Stimulated activated CD8-positive, alpha-beta memory T cell treated with anti-CD3 and anti-CD28 coated beads, Interleukin-2, amount 100 ng/mL, for 1 hour (primary cell): ENCODE measurements at places on chromosomes 12 and 14.

DNA sequence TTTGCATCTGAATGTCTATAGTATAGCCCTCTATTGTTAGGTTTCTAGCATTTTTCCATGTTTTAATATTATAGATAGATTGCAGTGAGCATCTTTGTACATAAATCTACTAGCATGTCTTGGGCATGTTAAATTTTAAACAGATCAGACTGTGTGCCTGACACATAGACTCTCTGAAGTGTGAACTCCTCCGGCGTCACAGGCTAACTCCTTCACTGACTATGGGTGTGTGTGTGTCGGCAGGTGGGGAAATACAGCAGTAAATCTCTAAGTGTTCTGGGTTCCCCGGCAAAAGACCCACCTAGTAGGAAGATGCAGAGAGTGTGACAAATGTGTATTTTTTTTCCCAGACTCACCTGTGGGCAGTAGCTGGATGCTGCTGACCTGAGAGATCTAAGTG, 2.3 kb downstream of the VWF start:
- no peak for DNase-seq

DNA sequence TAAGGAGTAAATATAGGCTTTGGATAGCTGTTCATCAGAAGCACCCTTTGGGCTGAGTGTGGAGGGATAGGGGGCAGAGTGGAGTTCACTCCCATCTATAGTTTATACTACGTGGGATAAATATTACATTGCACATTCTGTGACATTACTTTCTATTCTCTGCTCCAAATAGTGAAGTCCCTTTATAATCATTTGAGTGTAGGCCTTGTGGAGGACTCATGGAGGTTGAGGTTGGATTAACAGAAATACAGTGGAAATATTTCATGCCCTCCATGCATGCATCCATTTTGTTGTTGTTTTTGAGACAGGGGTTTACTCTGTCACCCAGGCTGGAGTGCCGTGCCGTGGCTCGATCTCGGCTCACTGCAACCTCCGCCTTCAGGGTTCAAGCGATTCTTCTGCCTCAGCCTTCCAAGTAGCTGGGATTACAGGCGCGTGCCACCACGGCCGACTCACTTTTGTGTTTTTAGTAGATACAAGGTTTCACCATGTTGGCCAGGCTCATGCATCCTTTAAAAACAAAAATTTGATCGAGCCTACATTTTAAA, 1.4 kb downstream of the CHPT1 start:
- DNase-seq, result no peak

DNA sequence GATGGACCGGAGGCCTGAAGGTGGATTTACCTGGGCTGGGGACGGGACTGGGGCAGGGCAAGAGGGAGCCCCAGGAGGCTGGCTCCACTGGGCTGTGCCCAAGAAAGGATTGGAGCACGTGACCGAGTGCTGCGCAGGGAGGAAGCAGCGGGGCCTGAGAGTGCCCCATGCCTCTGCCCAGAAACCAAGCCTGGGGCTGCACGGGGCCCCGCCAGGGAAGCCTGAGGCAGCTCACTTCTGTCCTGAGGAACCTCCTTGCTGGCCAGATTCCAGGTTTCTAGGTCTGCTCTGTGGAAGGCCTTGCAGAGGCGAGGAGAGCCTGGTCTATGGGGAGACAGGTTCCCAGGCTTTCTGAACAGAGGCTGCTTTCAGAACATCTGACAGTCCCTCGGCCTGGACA, 10.4 kb downstream of the NGB start:
- DNase-seq, result no peak

DNA sequence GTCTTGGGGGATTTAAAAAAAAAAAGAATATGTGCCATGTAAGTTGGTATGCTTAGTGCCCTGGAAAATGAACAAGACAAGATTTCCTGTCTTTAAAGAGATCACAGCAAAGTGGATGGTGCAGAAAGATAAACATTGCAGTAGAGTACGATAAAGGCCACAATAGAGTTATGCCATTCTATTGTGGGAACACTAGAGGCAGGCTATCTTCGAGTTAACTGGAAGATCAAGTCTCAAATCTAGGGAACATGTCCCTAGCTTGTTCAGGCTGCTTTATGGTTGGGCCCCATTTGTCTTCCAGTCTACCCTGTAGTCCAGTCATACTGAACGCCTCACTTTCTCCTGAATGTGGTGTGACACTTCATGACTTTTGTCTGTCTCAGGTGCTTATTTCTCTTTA, 18.7 kb upstream of the CCT2 start:
- DNase-seq, result no peak

DNA sequence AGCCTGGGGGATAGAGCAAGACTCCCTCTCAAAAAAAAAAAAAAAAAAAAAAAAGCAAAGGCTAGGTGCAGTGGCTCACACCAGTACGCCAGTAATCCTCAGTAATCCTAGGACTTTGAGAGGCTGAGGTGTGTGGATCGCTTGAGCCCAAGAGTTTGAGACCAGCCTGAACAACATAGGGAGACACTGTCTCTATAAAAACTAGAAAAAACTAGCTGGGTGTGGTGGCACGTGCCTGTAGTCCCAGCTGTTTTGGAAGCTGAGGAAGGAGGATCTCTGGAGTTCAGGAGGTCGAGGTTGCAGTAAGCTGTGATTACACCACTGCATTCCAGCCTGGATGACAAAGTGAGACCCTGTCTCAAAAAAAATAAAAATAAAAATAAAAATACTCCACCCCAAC, 8.9 kb upstream of the RBM25 start:
- DNase-seq, result no peak

DNA sequence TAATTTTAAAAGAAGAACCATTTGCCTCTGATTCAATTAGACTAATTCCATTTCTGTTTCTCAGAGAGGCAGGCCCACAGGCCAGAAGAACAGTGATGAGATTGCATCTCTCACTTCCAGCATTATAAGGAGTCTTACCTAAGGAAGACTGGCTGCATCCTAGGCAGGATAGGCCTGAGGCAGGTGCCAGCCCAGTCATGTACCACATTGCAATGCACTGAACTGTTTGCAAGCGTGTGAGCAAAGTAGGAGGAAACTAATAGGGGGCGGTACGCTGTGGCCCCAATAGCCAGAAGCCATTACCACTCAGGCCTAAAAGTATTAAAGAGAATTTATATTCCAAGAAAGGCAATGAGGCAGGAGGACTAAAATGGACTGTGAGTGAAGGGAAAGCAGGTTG, 12.1 kb upstream of the CNIH1 start:
- no peak for DNase-seq

GRCh38 chr12:32039917-32040575, 66.6 kb upstream of the BICD1 start:
- DNase-seq, result no peak

GRCh38 chr12:90128526-90128925, 419.9 kb upstream of the ATP2B1 start:
- no peak for DNase-seq

DNA sequence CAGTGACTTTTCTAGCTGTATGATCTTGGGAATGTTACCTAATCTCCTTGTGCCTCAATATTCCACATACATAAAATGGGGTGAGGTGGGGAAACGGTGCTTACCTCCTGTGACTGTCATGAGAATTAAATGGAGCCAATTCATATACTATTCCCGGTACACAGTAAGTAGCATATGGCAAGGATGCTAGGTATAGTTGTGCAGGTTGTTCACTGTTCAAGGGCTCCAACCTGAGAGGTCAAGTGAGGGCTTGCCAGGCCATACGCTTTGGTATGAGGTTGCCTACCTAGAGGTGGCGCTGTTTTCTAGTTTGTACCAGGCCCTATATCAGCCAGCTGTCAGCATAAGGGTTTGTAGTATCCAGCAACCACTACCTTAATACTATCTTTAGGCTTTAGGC, 3.6 kb upstream of the BATF start:
- no peak for DNase-seq

GRCh38 chr12:124632519-124632984, 65.1 kb upstream of the NCOR2 start:
- DNase-seq, result no peak

- DNase-seq, result peak; percentile 50
These were observed 23.5 kb downstream of the DCAF5 start for GRCh38 chr14:69129264-69129880.

DNA sequence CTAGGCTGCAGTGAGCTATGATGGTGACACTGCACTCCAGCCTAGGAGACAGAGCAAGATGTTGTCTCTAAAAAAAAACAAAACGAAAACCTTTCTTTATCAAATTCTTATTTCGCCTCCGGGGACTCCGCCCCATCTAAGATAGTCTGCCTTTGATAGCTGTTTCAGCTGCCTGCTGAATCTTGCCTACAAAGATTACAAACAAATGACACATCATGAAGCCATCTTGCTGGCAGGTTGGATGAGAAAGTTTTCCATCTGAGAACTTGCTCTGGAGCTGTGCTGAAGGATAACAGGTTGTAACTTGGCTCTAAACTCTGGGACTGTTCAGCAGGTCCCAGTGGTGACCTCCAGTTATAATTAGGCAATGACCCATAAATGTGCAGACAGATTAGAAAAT, 41.8 kb upstream of the AEBP2 start:
- no peak for DNase-seq

DNA sequence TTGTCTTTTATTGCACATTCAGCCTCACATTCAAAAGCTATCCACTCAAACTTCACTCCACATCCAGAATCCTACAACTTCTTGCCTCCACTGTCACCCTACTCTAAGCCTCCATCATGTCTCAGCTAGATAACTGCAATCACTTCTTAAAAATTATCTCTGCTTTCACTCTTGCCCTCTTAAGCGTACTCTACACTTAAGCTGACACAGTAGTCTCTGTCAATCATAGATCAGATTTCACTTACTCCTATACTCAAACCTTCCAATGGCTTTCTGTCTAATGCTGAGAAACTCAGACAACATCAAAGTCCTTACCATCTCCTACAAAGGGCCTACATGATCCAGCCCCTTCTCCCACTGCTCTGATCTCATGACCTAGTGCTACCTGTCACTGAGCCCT, 304.1 kb downstream of the ITPR2 start:
- no peak for DNase-seq

GRCh38 chr12:15001733-15002382, 29.0 kb downstream of the PDE6H start:
- no peak for DNase-seq
